ENCODE measurements at places on chromosomes 7 and 10.

DNA sequence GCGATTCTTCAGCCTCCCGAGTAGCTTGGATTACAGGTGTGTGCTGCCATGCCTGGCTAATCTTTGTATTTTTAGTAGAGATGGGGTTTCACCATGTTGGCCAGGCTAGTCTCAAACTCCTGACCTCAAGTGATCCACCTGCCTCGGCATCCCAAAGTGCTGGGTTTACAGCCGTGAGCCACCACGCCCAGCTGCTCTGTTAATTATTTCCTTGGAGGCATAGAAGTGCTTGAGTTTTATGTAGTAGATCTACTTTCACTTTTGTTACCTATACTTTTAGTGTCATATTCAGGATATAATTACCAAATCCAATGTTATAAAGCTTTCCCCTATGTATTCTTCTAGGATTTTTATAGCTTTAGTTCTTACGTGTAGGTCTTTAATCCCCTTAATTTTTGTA is 1093.0 kb downstream of the GATA3 start:
- no peak for DNase-seq

DNA sequence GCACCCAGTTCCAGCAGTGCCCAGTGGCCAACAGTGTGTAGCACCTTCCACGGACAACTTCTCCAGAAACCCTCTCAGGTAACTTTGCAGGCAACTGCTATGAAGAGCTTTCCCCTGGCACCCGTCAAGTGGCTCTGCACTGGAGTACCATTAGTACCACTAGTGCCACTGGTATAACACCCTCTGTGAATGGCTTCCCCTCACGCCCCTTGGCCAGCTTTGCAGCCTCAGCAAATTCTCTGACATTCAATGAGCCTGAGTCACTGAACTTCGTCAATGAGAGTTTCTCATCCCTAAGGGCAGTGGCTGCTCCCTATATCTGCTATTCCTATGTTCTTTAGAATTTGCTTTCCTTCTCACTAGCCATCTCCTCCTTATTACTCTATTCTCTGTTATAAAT is 7.6 kb upstream of the HERPUD2 start:
- DNase-seq = no peak

DNA sequence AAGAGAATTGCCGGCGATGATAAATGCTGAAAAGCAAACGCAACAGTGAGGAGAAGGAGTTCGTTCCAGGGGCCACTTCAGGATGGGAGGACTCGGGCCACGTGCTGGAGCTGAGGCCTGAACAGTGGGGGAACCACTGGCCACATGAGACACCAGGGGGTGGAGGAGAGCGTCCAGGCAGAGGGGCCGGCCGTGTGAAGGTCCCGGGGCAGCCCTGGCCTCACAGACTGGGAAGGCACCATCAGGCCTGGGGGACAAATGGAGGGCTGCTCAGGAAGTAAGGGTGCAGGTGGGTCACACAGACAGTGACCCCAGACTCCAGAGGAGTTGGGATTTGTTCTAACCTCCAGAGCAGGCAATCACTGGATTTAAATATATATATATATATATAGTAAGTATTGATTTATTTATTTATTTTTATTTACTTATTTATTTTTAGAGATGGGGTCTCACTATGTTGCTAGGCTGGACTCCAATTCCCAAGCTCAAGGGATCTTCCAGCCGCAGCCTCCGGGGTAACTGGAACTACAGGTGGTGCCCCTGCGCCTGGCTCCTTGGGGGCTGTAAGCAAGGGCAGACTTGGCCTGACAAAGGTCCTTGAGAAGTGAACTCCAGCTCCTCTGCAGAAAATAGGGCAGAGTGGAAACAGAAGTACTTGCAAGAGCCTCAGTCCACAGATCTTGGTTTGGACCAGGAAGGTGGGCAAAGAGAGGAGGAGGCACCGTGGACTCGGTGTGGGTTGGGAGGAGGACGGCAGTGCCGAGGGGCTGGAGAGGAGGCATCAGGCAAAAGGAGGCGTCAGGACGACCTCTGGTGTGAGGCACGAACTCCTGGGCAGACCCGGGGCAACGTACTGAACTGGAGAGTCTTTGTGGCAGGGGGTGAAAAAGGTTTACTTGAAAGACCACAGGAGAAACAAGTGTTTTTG is 57.3 kb downstream of the TCERG1L start:
- DNase-seq = no peak

- DNase-seq = no peak
These were observed 77.1 kb downstream of the ABCC2 start for GRCh38 chr10:99859585-99859984.

DNA sequence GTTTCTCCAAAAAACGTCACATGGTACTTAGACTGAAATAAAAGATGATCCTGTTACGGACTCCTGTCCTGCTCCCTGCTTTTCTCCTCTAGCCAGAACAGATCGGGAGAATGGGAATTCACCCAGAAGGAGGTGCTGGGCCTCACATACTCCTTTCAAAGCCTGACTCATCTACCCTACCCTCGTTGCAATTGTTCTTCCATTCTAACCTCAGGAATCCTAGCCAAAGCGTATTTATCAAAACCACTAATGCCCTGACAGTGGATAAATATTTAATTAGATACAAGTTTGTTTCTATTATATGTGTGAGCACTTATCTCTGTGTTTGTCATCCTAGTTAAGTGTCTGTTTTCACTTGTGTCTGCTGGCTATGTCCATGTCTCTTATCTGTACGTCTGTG is 21.7 kb downstream of the ZCWPW1 start:
- DNase-seq = no peak

- no peak for DNase-seq
These were observed 25.2 kb upstream of the PLCE1 start for GRCh38 chr10:93968540-93968945.

DNA sequence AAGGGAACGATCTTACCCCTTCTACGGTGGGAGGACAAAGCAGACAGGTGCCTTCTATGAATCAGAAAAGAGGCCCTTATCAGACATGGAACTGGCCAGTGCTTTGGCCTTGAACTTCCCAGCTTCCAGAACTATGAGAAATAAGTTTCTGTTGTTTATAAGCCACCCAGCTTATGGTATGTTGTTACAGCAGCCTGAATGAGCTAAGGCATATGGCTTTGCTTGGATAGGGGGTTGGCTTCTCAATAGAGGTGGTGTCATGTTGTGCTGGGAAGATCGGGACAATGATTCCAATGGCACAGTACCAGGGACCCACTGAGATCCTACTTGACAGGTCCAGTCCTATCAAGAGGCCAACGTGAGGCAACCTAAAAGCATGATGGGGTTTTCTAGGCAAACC is 183.4 kb upstream of the BMPER start:
- DNase-seq = no peak
